Activated CD8-positive, alpha-beta T cell treated with anti-CD3 and anti-CD28 coated beads, Interleukin-2, amount 10 ng/mL, durations not matched to agents 7 days and 5 days (primary cell): ENCODE measurements at places on chromosomes 2 and 18.

GRCh38 chr18:22846088-22846683 lies 86.9 kb upstream of the RBBP8 start:
- no peak for DNase-seq

DNA sequence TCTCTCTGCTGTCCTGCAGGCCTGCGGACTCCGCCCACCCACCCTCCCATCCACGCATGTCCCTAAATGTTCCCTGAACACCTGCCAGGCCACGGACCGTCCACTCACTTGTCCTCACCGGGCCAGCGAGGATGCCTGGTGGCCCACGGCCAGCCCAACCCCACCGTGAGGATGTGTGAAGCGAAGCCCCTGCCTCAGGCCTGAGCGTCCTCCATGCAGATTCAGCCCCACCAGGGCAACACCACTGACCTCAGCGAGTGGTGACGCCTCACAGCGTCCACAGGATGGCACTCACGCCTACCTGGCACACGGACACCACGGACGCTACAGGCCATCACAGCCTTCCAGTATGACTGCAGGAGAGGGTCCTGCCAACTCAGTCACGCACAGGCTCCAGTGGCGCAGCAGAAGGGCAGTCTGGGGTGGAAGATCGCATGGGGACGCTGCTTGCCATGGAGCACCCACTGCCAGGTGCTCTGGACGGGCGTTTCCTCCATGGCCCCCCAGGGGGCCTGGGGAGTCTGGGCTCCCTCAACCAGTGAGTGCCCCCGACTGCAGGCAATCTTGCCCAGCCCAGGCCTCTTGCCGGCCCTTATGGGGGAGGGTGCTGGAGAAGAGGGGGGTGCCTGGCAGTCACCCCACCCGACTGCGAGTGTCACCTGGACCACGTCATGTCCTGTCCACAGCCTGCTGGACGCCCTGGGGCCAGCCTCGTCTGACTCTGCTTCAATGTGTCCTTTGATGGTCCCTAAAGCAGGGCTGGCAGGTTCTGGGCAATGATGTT lies 25.4 kb downstream of the HDAC4 start:
- DNase-seq: no peak

DNA sequence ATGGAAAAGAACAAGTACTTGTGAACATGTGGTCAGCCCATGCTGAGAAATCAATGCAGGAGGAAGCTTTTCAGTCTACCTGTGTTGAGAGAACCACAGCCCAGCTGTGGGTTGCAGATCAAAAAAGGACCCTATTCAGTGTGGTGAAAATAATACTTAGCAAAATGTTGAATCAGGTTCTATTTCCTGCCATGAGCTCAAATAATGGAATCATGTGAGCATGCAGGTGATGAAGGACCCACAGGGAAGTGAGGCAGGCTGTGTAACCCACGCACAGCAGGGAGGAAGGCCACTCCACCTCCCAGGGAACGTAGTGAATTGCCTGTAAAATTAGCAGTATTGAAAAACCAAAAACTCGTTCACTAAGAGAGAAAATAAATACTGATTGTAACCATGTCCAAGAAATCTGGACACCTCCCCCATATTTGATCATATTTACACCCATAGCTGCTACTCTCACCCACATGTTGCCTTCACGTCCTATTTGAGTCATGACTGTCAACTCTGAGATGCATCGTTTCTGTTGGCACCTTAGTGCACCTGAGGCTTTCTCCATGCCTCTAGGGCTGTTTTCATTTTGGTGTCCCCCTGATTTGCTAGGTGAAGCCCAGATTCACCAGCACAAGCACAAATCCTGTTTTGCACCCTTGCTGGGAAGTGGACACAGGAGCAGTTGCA lies 20.5 kb upstream of the BCL2L11 start:
- DNase-seq: no peak

DNA sequence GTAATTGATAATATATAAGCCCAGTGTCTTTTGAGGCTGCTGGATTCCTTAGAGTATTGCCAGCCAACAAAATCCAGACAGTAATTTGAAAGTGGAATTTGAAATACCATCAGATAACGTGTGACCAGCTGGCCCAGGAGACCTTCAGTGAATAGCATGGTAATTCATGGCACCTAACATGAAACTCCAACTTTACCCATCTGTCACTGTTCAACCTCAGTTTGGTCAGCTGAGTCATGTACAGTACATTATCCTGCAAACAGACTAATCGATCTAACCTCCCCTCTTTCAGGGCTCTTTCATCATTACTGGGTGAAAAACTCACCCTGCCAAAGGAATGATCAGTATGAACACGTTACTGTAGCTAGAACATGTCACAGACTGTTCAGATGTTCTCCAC lies 230.6 kb downstream of the DOK6 start:
- no peak for DNase-seq

GRCh38 chr2:3282056-3282998 lies 95.3 kb downstream of the EIPR1 start:
- DNase-seq: no peak

DNA sequence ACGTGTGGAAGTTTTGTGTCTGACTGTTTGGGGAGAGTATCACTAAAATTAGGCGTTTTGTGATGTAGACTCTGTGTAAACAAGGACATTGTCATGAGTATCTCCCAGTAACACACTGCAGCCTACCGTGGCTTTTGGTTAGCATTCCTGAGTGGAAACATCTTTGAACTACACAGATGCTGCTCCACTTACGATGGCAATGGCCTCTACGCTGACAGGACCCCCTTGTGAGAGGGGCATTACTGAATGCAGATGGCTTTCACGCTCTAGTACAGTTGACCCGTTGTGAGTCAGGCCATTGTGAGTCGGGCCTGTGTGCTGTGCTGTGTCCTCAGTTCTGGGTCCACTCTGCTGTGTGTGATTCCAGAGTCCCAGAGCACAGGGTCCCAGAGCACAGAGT lies 34.4 kb upstream of the ADNP2 start:
- no peak for DNase-seq

DNA sequence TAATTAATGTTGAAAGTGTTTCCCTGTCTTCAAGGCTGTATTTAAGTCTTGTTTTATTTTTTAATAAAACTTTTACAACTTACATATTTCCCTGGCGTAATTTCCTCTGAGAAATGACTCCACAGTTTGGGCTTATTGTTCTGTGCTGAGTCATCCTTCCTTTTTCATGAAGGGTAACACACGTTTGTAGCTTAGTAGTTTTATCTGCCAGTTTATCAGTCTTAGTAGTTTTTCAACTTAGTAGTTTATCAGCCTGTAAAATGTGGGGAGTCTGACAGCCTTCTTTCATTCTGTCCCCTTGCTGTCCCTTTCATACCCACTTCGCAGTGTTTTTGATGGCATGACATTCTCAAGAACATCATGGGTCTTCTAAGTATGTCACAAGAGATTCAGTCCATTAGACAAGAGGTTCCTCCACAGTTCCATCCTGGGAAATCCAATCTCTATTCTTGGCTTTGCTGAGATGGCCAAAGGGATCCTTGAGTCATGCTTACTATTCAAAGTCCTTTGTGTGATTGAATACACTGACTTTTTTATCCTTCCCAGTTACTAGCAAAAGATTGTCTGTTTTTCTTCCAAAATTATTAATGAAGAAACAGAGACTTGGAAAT lies 60.0 kb upstream of the SGPP2 start:
- no peak for DNase-seq

- DNase-seq: no peak
Measured at GRCh38 chr2:216654528-216655052, 21.4 kb downstream of the IGFBP2 start.

DNA sequence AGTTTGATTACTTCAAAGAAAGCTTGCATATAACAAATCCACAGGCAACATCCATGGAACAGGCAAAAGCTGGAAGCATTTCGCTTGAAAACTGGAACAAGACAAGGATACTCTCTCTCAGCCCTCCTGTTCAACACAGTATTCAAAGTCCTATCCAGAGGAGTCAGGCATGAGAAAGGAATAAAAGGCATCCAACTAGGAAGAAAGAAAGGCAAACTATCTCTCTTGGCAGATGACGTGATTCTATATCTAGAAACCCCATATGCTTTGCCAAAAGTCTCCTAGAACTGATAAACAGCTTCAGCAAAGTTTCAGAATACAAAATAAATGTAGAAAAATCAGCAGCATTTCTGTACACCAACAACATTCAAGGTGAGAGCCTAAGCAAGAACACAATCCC lies 34.1 kb upstream of the MC4R start:
- no peak for DNase-seq

- DNase-seq: peak; percentile 74
Measured at GRCh38 chr2:72893594-72894319, 6.5 kb downstream of the SPR start.

DNA sequence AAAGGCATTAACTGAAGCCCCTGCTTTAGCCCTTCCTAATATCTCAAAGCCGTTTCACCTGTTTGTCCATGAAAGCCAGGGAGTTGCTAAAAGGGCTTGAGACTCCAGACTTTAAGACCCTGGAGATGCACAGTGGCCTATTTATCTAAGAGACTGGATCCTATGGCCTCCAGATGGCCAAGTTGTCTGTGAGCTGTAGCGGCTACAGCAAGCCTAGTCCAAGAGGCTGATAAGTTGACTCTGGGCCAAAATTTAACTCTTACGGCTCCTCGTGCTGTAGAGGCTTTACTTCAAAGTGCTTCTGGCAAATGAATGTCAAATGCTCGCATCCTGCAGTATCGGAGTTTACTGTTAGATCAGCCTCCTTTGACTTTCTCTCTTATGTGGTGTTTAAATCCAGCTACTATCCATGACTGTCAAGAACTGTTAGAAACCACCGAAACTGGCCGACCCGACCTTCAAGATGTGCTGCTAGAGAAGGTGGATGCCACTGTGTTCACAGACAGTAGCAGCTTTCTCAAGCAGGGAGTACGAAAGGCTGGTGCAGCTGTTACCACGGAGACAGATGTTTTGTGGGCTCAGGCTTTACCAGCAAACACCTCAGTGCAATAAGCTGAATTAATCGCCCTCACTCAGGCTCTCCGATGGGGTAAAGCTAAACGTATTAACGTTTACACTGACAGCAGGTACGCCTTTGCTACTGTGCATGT lies 336.7 kb upstream of the CNTNAP5 start:
- DNase-seq: no peak

- no peak for DNase-seq
Measured at GRCh38 chr2:13260402-13260801, 543.7 kb downstream of the TRIB2 start.

DNA sequence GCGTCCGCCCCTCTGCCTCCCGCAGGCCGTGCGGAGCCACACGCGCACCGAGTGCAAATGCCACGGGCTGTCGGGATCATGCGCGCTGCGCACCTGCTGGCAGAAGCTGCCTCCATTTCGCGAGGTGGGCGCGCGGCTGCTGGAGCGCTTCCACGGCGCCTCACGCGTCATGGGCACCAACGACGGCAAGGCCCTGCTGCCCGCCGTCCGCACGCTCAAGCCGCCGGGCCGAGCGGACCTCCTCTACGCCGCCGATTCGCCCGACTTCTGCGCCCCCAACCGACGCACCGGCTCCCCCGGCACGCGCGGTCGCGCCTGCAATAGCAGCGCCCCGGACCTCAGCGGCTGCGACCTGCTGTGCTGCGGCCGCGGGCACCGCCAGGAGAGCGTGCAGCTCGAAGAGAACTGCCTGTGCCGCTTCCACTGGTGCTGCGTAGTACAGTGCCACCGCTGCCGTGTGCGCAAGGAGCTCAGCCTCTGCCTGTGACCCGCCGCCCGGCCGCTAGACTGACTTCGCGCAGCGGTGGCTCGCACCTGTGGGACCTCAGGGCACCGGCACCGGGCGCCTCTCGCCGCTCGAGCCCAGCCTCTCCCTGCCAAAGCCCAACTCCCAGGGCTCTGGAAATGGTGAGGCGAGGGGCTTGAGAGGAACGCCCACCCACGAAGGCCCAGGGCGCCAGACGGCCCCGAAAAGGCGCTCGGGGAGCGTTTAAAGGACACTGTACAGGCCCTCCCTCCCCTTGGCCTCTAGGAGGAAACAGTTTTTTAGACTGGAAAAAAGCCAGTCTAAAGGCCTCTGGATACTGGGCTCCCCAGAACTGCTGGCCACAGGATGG lies 7.1 kb upstream of the WNT10A start:
- DNase-seq: no peak

GRCh38 chr2:226413498-226414130 lies 386.0 kb downstream of the IRS1 start:
- no peak for DNase-seq

- no peak for DNase-seq
Measured at GRCh38 chr2:69692424-69692823, 48.9 kb upstream of the AAK1 start.

DNA sequence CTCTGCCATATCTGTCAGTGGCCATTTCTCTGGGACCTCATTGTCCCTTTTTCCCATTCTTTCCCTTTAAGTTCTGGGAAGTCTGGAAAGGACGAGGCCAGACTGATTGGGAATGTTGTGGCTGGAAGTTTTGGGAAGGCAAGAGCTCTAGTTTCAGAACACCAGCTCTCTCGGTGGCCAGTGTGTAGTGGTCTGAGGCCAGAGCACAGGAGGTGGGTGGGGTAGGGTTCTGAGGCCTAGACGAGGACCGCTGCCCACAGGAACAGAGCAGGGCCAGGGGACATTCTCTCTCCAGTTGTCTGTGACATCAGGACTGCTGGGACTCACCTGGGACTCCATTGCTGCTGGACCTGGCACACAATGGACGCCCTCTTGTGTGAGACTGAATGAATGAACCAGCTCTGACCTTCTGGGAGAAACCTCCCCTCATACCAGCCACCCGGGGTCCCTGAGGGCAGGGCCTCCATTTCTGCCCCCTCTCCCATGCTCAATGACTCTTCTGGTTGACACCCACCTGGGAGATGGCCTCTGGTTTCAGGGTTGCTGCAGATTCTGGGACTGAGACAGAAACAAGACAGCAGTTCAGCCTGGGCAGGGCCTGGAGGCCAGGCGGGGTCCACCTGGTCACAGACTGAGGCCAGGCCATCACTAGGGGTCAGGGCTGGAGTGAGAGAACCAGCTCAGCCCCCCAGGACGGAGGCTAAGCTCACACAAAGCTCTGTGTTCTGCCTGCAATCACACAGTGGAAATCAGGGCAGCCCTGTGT lies 8.4 kb upstream of the NPPC start:
- DNase-seq: no peak

DNA sequence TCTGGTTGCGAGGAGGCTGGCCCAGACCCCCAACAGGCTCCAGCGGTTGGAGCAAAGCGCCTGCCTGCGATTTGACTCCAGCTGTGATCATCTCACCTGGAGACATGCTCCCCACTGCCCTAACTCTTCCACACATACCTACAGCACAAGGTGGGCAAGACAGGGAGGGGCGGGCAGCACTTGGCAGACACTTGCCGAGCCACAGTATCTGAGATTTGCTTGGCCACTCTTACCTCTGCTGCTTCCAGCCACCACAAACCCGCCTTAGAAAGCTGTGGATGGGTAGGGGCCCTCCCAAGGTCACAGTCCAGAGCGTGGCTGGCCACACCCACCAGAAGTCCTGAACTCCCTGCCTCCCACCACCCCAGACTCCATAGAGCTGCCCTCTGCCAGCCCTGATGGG lies 8.2 kb downstream of the CYP26B1 start:
- no peak for DNase-seq

DNA sequence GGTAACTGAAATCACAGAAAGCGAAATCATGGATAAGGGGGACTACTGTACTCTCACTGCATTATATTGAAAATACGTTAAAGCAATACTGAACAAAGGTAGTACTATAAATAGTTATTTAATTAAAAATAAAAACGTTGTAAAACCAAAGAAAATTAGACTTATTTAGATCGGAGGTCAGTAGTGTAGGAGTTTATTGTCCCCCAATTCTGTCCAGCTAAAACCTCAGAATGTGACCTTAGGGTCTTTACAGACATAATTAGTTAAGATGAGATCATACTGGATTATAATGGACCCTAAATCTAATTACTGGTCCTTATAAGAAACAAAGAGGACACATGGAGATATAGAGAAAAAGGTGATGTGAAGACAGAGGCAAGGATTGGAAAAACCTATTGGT lies 95.3 kb downstream of the PHLPP1 start:
- DNase-seq: no peak
